ENCODE measurements at places on chromosomes 4 and X. TPM values are rescaled to one million over a fixed set of nuclear protein-coding genes. Genes with fewer than 3 reads are reported as not detected.

Gene MAGEB1
- total RNA-seq = not detected

GRCh38 chr4:17066236-17066635, 167.8 kb upstream of the LDB2 start:
- no peak for DNase-seq

Gene SHROOM3
- not detected for total RNA-seq

- no peak for DNase-seq
Observed at GRCh38 chrX:121987163-121987562, 939.8 kb downstream of the GLUD2 start.

- DNase-seq = no peak
Observed at GRCh38 chr4:170853422-170854021, 763.8 kb upstream of the AADAT start.

Gene ART3
- not detected for total RNA-seq

GRCh38 chrX:14694611-14695010, 165.3 kb downstream of the GLRA2 start:
- DNase-seq = no peak

DNA sequence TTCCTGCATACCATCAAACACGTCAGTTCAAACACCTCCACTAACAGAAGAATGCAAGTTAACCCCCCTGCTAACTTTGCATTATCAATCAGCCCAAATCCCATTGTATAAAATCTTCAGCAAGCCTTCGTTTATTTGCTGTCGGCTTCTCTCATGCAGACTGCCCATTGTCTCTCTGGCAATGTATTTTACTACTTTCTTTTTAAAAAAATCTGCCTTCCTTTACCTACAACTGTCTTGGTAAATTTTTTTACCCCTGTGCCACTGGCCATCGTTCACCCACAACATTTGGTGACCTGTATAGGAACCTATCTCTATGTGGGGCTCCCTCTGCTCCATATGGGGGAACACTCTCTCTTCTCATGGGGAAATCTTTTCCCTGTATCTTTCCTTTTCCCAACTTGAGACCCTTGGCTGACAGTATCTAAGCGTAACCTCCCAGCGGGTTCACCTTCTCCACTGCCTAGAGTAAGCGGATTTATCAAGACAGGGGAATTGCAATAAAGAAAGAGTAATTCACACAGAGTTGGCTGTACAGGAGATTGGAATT, 244.6 kb downstream of the CPXCR1 start:
- no peak for DNase-seq

GRCh38 chr4:148089624-148090023, 352.6 kb downstream of the NR3C2 start:
- DNase-seq = no peak

- DNase-seq = no peak
Observed at GRCh38 chrX:134999469-134999868, 8.7 kb downstream of the SMIM10 start.

Gene FAAH2
- total RNA-seq = 2.9 TPM

- DNase-seq = no peak
Observed at GRCh38 chr4:20621476-20621875, 78.8 kb upstream of the PACRGL start.

Gene IRS4
- total RNA-seq = not detected

GRCh38 chr4:100722866-100723459, 205.1 kb upstream of the EMCN start:
- no peak for DNase-seq

Data from CD8-positive, alpha-beta T cell (primary cell).